ENCODE measurements at places on chromosomes 7 and 10. TPM values are rescaled to one million over a fixed set of nuclear protein-coding genes. Genes with fewer than 3 reads are reported as not detected.

GRCh38 chr10:96772196-96772595, 51.9 kb upstream of the PIK3AP1 start:
- DNase-seq, result no peak

The AKR1B1 gene
- total RNA-seq, result 26.9 TPM

DNA sequence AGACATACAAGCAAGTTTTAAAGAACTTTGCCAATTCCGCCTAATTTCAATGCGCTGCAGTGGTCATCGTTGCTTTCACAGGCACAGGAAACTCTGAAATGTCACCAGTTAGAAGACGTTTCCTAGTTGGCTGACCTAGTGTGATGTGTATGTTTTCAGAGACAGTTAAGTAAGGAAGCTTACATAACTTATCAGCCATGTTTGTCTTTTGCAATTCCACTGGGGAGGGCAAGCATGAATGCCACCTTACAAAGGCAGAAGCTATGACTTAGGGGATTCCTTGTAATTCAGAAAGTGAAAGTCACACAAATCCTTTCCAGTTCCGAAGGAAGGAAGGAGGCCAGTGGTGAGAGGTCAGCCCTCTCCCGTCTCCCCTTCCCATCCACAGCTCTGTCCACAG, 15.0 kb upstream of the NPS start:
- no peak for DNase-seq

- DNase-seq, result no peak
Measured at GRCh38 chr10:11782793-11783557, 40.2 kb upstream of the PROSER2 start.

The CREB3L2 gene
- 45.8 TPM for total RNA-seq

The KCNIP2 gene
- 2.8 TPM for total RNA-seq

All from colonic mucosa (tissue), 4 donors.